Hindlimb muscle (tissue), 1 donor: ENCODE measurements at places on chromosomes 2 and 18.

- DNase-seq: no peak
These were observed 269.8 kb upstream of the HDAC4 start for GRCh38 chr2:239670463-239671120.

GRCh38 chr2:225398372-225398771, 1.1 kb upstream of the NYAP2 start:
- no peak for DNase-seq

GRCh38 chr2:53987336-53987921, 16.6 kb upstream of the PSME4 start:
- no peak for DNase-seq

GRCh38 chr18:25735459-25735858, 355.0 kb downstream of the SS18 start:
- DNase-seq: no peak

DNA sequence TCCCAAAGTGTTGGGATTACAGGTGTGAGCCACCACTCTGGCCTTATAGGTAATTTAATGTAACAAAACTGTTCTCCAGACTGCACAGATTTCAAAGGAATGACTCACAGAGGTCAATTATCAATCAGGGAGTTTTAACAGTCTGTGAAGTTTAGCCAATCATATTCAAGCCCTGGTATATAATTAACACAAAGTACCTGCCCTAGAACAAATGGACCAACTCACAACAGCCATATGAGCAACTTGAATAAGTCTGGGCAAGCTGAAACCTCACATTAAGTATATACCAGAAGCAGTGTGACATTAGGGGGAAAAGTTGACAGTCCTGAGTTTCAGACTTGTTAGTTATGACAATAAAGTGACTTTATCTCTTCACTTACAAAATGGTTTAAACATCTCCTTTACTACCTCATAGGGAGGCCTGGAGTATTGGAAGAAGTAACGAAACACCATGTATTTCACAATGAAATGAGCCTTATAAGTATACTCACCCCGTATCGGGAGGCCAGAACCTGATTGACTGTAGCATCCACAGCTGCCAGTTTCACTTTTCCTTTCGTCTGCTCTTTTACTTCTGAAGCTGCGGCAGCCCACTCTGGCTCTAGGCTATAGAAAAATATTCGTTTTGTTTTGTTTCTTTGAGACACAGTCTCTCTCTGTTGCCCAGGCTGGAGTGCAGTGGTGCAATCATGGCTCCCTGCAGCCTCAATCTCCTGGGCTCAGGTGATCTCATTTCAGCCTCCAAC, 22.2 kb downstream of the PDIA6 start:
- DNase-seq: no peak
